CD4-positive, alpha-beta T cell treated with Interleukin-4 for 4 hours (primary cell): ENCODE measurements at places on chromosomes 5 and 9.

- DNase-seq, result no peak
Observed at GRCh38 chr9:11349187-11349586, 736.4 kb upstream of the PTPRD start.

DNA sequence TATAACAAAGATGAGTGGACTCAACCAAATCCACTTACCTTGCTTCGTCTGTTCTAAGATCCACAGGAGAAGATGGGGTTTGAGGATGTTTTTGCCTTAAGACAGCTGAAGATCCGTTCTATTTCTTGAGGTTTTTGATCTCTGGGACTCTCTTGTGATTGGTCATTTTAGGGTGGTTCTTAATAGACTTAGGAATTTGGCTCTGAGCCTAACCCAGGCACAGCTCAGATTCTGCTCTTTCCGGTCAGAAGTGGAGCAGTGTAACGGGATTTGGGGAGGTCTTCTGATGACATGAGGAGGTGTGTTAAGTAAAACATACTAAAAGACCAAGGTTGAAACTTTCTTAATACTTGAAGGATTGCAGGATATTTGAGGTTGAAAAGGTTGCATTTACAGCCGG is 166.9 kb downstream of the DMRT2 start:
- no peak for DNase-seq

DNA sequence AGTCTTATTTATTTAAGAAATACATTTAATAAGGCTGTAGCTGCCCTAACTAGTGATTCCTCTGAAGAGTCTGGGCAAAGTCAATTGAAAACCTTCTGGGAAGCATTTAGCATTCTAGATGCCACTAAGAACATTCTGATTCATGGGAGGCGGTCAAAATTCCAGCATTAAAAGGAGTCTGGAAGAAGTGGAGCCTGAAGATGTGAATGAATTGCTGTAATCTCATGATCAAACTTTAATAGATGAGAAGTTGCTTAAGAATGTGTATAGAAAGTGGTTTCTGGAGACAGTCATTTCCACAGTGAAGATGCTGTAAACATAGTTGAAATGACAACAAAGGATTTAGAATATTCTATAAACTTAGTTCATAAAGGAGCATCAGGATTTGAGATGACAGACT is 61.4 kb downstream of the WDR41 start:
- no peak for DNase-seq

DNA sequence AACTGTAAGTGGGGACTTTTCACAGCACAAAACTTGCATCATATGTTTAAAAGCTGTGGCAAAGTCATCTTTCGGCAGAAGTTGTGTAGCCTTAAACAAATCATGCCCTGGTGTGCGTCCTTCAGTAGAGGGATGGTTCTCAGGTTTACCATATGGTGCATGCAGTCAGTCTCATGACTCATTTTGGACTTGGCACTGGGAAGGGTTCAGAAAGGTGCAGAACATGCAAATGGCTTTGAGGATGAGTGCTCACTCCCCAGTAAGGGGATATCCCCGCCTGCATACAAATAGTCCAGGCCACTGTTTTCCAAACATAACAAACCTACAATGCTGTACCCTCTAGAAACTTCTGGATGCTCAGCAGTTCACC is 260.3 kb downstream of the NDUFS4 start:
- no peak for DNase-seq

- DNase-seq, result no peak
Observed at GRCh38 chr5:170466988-170467707, 36.7 kb upstream of the KCNIP1 start.

DNA sequence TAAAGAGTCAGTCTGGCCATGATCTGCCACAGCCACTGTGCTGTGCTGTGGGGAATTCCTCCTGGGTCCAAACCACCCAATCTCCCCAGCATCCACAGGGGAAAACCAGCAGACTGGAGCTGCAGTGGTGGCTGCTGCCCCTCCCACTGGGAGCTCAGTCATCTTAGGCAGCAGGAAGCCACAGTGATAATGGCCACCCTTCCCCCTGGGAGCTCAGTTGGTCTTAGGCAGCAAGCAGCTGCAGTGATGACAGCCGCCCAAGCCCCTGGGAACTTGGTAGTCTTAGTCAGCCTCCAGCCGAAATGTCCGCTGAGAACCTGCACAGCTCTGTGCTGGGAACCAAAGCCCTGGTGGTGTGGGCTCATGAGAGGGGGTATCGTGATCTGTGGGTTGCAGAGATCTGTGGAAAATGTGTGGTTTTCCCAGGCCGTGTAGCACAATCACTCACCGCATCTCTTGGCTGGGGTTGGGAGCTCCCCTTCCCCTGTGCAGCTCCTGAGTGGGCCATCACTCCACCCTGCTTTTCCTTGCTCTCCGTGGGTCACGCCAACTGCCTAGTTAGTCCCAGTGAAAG is 38.4 kb upstream of the SMIM15 start:
- no peak for DNase-seq

DNA sequence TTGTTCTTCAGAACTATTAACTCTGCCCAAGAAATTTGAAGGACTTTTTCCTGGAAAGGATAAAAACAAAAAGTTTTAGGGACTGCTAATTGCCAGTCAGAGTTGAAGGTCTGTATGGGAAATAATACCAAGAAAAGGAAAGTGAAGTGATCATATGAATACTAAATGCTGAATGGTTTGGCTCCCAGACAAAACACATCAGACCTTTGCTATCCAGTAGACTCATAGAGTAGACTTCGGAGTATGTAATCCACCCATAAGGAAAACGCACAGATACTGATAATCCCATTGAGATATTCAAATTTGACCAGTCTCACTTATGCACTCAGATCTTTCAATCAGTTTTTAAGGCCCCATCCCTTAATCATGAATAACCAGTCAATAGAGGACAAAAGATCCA is 319.0 kb upstream of the PTGER4 start:
- no peak for DNase-seq

DNA sequence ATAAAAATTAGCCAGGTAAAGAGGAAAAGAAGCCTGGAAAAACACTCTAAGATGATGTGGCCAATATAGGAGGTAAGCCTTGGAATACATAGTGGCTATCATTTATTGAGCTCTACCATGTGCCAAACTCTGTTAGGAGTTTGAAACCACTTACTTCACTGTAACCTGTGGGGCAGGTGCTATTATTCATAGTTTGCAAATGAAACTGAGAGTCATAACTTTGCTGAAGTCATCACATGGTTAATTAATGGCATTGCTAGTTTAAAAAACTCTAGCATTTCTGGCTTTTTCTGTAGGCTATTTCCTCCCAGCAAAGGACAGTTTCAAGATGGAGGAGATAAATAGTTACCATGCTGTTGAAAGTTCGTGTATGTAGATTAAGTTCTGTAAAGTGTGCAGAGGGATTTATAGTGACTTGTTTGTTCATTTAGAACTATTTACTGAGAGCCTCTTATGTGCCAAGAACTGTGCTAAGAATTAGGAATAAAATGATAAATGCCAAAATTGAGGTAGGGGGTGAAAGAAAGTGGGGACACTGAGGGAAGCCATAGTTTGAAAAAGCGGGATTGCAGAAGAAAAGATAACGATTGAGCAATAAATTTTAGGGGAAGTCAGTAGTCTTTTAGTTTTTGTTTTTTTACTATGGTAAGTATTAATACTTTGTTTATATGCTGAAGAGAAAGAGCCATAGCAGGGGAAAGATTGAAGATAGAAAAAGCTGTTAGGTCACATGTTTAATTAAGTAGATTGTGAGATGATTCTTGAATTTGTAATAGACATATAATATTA is 57.2 kb downstream of the WDR70 start:
- DNase-seq, result no peak

GRCh38 chr5:53490747-53491146 is 10.3 kb downstream of the FST start:
- DNase-seq, result no peak

DNA sequence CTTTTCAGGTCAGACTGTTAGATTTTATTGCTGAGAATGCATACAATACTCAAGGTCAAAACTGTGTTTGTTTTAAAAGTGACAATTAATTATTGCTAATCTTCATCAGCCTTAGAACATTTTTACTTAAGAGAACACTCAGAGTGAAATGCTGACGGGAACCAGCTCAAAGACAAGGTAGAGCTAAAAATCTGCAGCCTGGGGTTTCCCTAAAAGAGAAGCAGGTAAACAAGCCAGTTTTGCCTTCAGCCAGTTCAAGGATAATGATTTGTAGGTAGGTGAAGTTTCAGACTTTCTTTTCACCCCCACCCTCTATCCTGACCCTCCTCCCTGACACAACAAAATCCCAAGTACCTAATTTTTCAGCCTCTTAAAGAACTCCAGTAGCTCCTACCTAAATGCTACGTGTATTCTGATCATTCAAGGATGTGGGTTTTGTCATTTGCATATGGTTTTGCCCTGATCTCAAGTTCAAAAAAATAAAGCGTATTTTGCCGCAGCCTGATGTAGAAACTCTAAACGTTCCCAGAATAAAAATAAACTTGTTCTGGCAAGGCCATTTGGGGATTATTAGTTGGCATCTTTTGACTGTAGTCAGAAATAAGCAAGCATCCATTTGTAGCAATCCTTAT is 407.2 kb downstream of the EFNA5 start:
- DNase-seq, result peak; percentile 44

- DNase-seq, result no peak
Observed at GRCh38 chr9:84845956-84846900, 176.7 kb downstream of the NTRK2 start.

GRCh38 chr9:75176037-75176436 is 87.7 kb downstream of the OSTF1 start:
- DNase-seq, result no peak

DNA sequence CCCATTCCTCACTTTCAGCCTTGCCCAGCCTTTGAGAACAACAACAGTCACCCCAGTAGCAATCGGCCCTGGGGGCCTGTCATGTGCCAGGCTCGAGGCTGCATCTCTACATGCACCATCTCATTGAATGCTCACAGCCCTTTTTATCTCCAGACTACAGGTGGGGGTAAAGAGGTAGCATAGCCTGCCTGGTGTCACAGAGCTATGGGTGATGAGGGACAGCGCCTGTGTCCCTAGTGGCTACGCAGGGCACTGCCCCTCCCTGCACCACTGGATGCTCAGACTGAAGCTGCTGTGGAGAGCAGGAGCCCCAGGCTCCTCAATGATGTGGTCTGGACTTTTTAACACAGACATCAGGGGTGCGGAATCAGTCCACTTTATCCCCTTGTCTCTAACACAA is 2.8 kb downstream of the CAMK2A start:
- DNase-seq, result no peak

- DNase-seq, result no peak
Observed at GRCh38 chr5:137300411-137301240, 198.5 kb downstream of the SPOCK1 start.

- no peak for DNase-seq
Observed at GRCh38 chr5:111124793-111125192, 32.6 kb downstream of the WDR36 start.

DNA sequence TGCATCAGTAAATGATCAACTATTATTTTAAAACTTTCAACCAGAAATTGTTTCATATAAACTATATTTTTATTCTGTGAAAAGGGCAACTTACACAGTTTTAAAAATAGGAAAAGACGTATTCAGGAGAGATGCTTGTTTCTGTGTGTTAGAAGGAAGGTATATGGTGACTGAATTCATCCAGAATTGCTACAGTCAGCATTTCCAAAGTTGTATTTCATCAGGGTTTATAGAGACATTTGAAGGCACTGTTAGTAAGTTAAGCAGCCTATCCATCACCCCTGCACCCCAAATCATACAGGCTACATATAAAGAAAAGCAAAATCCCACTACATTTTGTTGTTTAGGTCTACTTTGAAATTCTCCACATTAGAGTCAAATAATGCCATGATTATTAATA is 716.0 kb downstream of the KCTD16 start:
- DNase-seq, result no peak

DNA sequence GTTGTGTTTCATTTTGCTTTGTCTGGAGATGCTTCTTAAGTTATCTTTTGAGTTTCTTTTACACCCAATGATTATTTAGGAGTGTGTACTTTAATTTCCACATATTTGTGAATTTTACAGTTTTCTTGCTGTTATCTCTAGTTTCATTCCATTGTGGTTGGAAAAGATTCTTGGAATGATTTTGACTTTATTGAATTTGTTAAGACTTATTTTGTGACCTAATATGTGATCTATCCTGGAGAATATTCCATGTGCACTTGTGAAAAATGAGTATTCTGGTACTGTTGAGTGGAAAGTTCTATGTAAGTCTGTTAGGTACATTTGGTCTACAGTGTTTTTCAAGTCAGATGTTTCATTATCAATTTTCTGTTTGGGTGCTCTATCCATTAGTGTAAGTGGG is 24.4 kb upstream of the GRAMD2B start:
- no peak for DNase-seq

DNA sequence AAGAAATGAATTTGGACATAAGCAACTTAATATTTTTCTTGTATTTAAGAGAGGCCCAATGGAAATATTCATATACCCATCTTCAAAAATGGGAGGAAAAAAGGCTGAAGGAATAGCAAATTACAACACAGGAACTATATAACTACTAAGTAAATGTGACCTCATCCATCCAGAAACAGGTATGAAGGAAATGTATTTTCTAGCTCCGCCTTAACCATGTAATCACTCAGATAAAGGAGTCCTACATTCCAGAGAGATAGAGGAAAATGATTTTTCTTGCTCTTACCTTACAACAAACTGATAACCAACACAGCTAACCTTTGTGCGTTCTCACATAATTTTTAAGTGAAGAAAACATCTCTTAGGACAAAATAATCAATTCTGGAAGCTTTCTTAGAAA is 96.5 kb downstream of the NR6A1 start:
- no peak for DNase-seq

GRCh38 chr5:41797662-41798061 is 72.6 kb downstream of the OXCT1 start:
- no peak for DNase-seq

DNA sequence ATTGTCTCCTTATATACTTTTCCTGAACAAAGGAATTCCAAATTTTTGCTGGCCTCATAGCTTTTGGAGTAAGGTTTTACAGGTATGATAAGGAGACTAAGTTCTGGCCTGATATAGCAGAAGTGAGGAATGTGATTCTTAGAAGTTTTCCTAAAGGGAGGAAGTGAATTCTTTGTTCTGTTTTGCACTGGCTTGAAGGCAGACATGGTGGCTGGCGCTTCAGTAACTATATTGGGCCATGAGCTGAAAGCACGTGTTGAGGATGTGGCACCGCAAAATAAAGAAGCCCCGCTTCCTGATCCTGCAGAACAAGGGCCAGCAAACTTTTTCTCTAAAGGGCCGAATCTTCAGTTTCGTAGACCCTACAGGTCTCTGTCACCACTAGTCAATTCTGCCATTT is 224.2 kb downstream of the SNX18 start:
- DNase-seq, result no peak

DNA sequence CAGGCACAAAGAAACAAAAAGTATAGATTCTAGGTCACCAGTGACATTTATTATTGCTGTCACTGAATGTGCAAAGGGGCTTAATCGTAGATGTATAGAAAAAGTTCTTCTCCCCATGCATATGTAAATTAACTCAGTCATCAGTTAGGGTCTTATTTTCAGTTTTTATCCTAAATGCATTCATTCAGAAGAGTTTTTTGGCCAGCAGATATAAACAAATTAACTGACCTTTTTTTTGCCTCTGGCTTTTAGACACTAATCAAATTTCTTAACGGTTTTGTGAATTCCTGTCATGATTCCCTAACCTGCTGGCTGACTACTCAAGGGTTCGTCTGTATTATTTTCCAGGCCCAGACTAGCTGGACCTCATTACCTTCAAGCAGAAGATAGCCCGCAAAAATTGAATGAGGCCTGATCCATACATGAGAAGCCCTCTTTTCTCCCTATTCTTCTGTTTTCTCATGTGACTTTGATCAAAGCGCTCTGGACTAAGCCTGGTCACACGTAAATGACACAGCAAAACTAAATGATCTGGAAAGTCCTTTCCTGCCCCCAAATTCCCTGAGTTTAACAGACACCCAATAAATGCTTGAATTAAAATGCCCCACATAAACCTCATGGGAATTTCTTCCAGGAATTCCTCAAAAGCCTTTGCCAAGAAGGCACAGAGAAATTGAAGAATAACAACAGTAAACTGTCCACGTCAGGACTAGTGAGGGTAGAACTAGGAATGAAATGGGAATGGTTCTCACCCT is 83.7 kb downstream of the MYO10 start:
- DNase-seq, result no peak
